HAP-1 (cell line): ENCODE measurements at places on chromosomes 4 and X.

- no peak for DNase-seq
Observed at GRCh38 chr4:41176340-41176739, 38.0 kb downstream of the APBB2 start.

GRCh38 chr4:15413010-15413622 is 14.7 kb upstream of the C1QTNF7 start:
- no peak for DNase-seq

DNA sequence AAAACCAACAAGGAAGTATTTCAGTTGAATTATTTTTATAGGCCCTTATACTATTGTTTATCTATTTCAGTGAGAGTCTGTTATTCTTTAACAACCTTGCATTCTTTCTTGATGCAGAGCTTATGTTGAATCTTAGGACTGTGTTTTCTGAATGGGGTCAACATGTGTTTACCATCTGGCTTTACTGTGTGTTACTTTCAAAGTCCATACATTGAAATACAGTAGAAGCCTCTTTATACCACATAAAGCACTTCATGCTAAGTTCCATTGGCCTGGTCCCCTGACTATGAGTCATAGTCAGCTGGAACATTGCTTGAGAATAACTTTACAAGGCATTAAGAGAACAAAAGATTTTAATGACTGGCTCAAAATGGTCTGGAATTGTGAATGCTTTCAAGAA is 152.6 kb downstream of the GASK1B start:
- DNase-seq = peak; percentile 68

GRCh38 chrX:45851434-45851991 is 650.8 kb upstream of the DIPK2B start:
- peak; percentile 88 for DNase-seq

DNA sequence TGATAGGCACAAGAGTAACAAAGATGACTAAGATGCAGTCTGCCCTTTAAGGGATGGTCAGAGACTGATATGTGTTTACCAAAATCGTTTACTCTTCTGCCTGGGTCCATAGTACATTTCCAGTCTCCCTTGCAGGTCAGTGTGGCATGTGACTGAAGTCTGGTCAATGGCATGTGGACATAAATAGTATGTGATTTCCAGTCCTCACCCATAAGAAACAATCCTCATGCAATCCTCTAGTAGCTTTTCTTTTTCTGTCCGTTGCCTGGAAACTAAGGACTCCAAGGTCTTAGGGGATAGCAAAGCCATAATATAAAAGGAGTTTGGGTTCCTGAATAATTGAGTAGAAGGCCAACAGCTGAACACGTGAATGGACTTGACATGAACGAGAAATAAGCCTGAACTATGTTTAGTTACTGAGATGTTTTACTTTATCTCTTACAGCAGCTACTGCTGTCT is 1.1 kb downstream of the SLC9B2 start:
- DNase-seq = no peak

DNA sequence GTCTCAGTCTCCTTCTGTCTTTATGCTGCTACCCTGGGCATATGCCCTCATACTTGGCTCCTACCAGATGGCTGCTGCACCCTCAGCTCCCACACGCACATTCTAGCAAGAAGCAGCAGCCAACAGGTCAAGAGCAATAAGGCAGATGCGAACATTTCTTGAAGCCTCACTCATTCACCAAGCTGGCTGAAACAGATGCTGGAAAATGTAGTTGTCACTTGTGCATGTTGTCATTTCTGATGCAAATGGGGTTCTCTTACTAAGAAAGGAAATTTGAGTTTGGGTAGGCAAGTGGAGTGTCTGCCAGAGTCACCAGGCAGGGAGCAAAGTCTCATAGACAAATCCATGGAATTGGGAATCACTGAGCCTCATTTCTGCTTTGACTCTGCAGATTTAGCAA is 57.4 kb upstream of the SORBS2 start:
- DNase-seq = no peak

DNA sequence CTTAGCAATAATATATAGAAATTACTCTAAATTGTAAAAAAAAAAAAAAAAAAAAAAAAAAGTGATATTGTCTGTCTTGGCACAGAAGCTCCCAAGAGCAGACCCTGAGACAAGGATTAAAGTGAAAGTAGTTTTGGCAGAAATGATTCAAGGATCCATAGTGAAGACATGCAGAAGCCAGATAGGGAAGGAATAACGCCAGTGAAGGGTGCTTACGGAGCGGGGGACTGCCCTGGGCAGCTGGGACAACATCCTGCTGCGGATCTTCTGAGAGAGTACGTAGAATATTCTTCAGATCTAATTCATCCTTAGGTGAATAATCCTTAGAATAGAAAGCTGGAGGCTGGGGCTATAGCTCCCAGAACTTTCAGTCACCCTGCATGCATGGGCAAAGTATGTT is 39.8 kb downstream of the ARHGAP24 start:
- no peak for DNase-seq

DNA sequence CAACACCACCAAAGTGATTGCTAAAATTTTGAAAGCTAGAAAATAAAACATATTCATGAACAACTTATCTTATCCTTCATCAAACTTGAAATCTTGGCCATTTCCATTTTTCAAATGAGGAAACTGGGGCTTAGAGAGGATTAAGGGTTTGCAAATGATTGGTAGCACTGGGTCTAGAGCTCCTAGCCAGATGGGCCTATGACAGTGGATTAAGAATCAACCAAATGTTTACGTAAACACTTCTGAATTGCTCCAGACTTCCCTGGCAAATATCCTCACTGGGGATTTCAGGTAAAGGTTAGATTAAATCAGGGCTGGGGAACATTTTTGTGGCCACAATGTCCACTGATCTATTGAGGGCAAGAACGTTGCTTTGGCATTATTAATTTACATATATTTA is 241.2 kb downstream of the ANK2 start:
- DNase-seq = no peak

- peak; percentile 83 for DNase-seq
Observed at GRCh38 chrX:107718156-107718621, 57.4 kb downstream of the TSC22D3 start.

DNA sequence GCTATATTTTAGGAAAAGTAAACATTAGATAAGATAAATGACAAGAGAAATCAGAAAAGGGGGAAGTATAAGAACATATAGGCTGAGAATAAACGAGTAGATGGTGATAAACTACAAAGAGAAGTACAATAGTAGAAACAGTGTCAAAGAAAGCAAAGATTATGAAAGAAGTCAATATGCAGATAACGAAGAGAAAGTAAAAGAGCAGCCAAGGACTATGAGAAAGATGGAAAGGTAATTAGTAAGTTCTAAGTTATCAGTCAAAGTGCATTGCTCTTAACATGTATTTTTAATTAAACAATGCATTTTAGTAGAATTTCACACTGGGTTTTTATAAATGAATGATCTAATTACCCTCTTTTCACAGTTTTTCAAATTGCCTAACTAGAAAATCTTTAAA is 1801.3 kb upstream of the PCDH10 start:
- no peak for DNase-seq

GRCh38 chr4:84051089-84051488 is 448.0 kb downstream of the NKX6-1 start:
- DNase-seq = no peak

DNA sequence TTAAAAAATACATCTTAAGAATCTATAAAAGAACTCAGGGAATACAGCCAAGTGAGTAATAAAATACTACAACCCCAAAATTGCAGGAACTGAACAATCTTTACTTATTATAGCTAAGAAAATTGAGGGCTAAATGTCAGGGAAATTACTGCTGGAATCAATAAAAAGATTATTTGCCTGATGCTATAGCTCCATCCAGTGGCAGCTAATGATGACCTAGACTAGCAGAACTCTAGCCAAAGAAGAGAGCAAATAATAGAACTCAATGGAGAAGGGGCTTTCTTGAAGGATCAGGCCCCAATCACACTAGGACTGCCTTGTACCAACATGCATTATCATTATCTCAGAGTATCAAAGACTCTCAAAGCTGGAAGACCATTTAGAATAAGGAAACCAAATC is 85.0 kb upstream of the FAM241A start:
- peak; percentile 44 for DNase-seq

GRCh38 chrX:49042581-49043219 is 457 bp downstream of the TFE3 start:
- DNase-seq = no peak

DNA sequence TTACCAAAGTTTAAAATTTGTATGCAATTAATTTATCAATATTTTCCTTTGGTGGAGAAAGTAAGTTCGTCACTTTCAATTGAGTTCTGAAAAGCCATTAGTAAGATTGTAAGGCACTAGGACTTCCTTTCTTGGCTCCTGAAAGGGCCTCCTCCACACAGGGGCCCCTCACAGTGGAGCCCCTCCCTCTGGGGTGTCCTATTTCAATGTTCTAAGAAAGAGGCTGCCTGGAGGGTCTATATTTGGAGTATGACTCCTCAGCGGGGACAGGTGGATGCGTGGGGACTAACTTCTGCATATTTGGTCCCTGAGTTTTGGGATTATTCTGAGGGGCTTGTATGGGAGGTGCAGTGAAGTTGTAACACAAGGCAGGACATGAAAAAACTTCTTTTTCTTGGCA is 1.6 kb upstream of the ARMCX4 start:
- DNase-seq = no peak

DNA sequence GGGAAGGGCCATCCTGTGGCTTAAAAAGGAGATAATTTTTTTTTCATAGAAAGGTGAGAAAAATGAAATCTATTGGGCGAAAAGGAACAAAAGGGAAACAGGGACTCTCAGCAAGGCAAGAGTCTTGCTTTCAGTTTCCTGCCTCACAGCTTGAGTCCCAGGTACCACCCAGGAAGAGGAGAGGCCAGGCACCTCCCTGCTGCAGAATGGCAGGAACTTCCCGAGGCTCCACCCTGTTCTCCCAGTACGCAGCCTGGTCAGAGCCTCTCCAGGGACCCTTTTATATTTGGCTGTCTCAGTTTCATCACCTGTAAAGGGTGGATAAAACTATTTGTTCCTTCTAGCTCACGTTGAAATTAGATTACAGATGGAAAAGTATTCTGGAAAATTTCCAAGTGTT is 33.8 kb downstream of the UCHL1 start:
- DNase-seq = no peak

DNA sequence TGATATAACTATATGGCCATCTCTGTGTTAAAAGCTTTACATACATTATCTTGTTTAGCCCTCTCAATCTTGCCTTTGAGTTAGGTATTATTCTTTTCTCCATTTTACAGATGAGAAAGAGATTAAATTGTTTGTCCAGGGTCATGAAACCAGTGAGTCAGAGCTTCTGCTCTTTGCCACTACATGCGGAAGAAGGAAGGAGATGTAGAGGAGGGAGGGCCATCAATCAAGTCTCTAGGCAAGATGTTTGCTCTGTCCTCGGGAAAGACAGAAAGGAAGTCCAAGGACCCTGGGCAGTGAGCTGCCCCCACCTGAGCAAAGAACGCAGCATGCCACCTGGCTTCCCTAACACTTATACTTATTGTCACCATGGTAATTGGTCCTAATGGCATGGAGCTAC is 133.7 kb upstream of the IL1RAPL2 start:
- DNase-seq = no peak

GRCh38 chr4:124437853-124438495 is 274.6 kb downstream of the ANKRD50 start:
- no peak for DNase-seq

- DNase-seq = no peak
Observed at GRCh38 chrX:12159799-12160198, 21.5 kb downstream of the FRMPD4 start.

DNA sequence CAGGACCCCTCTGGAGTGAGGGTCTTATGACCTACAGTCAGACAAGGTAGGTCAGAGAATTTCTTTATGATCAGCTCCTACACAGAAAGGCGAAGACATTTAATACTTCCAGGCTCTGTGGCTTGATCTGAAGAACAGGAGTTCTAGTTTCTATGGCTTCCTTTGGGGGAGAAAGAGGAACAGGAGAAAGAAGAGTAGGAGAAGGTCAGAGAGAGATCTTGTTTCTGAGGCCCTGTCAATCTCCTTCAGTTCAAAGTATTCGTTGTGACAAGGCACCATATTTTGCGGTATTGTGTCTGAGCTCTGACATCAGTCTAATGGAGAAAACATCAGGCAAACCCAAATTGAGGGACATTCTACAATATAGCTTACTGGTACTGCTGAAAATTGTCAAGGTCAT is 16.7 kb downstream of the TMSB4X start:
- DNase-seq = no peak

GRCh38 chr4:40292313-40292759 is 42.8 kb upstream of the CHRNA9 start:
- DNase-seq = peak; percentile 18

- no peak for DNase-seq
Observed at GRCh38 chr4:144686921-144687320, 41.0 kb downstream of the HHIP start.

DNA sequence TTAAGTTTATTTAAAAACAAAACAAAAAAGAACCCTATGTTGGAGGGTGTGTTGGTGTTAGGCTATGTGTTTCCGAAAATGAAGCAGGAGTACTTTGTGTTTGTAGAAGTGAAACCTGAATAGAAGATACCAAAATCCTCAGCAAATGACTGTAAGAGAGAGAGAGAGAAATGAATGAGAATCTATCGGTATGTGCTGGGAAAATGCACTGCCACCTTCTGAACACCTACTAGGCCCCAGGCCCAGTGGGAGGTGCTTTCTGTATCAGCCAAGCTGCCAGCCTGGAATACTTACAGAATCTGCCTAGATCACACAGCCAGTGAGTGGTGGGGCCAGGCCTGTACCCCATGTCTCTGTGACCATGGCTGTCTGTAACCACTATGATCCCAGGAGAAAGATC is 14.9 kb upstream of the PIM2 start:
- no peak for DNase-seq

- DNase-seq = peak; percentile 89
Observed at GRCh38 chr4:182448281-182449151, 205.3 kb downstream of the TENM3 start.

DNA sequence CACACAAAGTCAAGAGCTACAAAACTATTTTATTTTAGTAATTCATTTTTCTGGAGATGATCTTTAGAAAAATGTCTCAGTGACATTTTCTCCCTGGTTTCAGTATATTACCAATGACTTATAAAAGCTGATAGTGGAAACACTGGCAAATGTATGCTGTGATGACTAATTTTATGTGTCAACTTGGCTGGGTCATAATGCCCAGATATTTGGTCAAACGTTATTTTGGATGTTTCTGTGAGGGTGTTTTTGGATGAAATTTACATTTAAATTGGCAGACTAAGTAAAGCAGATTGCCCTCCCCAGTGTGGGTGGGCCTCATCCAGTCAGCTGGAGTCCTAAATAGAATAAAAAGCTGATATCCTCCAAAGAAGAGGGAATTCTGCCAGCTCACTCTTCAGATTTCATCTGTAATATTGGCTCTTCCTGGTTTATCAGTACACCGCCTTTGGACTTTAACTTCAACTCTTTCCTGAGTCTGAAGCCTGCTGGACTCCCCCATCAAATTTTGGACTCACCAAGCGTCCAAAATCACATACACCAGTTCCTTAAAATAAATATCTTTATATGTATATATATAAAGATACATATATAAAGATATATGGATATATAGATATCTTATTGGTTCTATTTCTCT is 31.2 kb upstream of the RAB40A start:
- DNase-seq = no peak

DNA sequence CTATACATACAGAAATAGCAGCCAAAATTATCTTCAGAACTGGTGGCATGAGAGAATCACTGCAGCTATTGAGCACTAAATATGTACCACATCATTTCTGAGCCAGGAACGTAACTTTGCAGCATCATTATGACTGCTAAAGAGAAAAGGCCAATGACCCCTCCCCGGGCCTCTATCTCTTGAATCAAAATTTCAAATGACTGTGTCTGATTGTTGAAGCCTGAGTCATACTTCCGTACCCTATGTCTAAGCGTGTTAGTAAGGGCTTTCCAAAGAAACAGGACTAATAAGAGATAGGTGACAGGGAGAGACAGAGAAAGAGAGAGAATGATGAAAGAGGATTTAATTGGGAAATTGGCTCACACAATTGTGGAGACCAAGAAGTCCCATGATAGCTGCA is 445.5 kb upstream of the SPANXN1 start:
- DNase-seq = no peak
